ENCODE measurements at places on chromosomes 5 and 9.

DNA sequence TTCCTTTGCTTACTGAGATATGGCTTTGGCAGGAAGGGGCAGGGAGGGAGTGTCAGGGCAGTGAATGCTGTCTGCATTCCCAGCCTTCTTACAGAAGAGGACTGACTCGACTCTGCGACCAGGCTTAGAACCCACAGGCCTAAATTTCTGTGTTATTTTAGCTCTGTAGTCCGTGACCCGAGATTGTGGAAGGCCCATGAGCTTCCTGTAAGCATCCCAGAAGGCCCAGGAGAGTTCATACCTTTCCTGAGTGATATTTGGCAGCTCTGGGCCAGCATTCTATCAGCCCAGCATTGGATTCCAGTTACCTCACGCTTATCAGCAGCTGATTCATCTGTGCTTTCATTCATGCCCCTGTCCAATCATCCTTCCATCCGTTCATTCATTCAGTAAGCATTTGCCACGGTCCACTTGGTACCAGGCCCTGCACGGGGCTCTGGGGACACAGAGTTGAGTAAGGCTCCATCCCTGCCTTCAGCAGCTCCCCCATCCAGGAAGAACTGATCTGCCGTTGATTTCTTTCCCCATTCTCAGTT lies 28.2 kb upstream of the RPL26L1 start:
- no peak for DNase-seq

DNA sequence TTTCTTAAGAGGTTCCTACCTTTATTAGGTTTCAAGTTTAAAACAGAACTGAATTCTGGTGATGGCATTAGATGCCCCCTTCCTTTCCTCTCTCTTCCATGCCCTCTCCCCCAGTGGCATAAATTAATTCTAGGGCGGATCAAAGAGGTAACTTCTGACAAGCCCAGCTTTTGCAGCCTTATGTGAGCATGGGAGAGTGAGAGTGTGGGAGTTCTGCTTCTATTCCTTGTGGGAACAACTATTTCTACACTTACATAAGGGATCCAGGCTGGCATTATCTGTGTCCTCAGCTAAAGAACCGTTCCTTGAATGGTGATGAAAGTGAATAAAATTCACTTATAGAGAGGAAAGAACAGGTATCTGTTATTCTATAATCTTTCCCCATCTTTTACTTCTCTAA lies 437.6 kb downstream of the KIF4B start:
- no peak for DNase-seq

DNA sequence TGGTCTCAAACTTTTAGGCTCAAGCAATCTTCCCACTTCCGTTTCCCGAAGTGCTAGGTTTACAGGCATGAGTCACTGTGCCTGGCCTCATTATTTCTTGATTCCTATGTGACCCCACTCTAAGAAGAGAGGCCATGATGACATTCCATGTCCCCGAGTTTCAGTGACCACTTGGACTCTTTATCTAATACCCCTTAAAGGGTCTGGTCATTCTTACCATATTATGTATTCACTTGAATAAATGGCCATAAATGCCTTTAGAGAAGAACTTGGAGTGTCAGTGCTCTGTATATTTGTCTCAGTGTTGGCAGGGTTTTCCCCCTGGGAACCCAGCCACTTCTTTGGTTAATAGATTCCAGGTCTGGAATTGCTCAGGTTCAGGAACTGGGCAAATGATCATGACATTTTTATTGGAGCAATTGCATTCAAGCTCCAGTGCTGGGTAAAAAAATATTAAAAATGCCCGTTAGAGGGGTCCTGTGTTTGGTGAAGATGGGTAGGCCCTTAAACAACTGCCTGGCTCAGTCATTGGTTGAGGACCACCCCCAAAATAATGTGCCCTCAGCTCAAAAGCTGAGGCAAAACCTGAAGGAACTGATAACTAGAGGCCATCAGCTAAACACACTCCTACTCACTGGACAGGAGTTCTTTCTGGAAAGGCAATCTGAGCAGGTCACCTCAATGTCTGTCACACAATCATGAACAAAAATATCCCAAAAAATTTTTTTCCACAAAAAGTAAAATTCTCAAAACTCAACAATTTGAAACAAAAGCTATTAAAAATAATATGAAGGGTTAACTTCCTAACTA lies 186.6 kb upstream of the ZNF608 start:
- DNase-seq, result no peak

GRCh38 chr9:100489836-100490235 lies 16.9 kb downstream of the TMEFF1 start:
- no peak for DNase-seq

GRCh38 chr9:84945878-84946538 lies 276.5 kb downstream of the NTRK2 start:
- DNase-seq, result no peak

DNA sequence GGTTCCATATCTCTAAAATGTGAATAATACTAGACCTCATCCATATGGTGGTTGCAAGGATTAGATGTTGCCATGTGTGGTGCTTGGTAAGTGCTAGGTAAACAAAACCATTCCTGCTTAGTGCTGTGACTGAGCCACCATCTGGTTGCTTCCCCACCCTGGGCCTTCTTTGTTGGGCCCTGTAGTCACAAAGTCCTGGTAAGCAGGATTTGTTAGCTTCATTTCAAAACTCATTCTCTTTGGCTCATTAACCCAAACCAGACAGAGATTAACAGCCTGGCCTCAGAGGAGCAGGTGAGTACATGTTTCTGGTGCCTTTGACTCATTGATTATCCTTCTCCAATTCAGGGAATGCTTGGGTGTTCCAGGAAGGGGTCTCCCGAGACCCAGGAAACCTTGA lies 240.2 kb downstream of the ARHGAP26 start:
- DNase-seq, result no peak

- DNase-seq, result peak; percentile 53
These were observed 17.7 kb downstream of the CAVIN4 start for GRCh38 chr9:100595391-100596199.

DNA sequence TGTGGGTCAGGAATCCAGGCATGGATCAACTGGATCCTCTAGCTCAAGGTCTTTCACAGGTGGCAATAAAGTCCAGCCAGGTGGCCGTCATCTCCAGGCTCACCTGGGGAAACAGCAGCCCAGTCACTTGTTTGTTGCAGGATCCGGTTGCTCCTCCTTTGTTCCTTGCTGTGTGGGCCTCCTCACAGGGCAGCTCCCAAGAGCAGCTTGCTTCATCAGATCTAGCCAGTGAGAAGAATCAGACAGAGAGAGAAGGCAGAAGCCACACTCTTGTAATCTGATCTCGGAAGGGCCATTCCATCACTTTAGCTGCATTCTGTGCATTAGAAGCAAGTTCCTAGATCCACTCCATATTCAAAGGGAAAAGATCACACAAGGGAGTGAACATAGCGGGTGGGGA lies 3.2 kb upstream of the HSD17B3 start:
- DNase-seq, result no peak

DNA sequence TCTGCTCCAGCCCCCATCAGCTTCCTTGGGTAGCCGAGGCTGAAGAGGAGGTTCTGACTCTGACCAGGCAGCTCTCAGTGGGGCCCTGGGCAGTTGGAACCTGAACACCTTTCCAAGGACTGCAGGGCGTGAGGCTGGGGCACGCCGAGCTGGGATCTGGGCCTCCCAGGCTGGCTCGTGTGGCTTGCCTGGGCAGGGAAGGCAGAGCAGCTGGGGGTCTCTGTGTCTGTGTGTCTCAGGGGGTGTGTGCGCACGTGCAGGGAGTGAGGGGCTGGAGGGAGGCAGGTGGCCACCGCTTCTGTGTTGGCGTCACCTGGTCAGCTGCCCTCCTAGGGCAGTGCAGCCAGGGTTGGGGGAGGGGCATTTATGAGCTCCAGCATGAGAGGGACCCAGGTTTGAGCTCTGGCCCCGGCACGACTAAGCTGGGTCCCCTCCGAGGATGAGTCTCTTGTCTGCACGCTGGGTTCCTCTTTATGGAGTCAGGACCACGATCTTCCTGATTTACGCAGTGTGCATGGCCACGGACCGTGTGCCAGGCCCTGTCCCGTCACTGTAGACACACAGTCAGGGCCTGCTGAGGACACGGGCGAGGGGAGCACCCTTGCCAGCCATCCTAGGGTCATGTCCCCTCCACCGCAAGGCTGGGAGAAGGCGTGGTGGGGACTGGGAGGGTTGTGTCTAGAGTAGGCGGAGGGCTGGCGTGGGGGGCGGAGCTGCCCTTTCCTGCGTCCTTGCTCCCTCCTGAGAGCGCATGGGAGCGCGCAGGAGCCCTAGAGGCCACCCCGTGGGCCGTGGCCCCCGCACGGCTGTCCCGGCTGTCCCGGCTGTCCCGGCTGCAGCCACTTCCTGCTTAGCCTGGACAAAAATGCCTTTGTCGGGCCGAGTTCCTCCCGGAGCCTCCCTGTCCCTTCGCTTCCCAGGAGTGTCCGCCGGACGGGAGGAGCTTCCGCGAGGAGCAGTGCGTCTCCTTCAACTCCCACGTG lies 4.6 kb downstream of the ADAMTSL2 start:
- DNase-seq, result no peak

DNA sequence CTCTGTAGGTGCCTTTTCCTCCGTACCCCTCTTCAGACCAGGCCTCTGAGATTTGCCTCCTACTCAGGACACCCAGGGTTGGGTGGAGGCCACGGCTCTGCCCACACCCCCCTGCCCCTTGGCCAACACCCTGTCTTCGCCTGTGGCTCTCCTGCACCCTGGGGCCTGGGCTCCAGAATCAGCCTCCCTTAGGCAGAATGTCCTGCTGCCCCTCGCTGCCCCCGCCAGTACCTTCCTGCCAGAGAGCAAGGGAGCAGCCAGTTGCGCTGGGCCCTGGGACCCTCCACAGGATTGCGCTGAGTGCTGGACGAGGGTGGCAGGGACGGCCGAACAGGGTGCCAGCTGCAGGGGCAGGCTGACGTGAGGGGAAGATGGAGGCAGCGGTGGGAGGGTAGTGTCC lies 53.5 kb downstream of the COL5A1 start:
- DNase-seq, result no peak

DNA sequence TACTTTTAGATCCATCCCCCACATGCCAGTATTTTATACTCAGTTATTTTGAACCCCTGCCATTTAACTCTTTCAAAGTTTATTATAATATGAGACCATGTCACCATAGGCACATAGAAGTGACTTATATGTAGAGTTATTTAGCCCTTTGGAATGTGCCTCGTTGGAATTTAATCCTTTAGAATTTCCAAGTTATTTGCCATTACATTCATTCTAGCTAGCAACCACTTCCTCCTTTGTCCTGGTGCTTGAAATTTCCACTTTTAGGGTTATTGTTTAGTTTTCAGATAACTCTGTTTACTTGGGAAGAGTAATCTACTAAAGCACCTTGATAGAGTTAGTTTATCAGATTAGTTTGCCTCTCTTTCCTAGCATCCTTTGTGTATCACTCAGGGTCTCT lies 82.8 kb upstream of the TLE1 start:
- DNase-seq, result no peak

GRCh38 chr5:127757576-127757975 lies 54.4 kb downstream of the CCDC192 start:
- peak; percentile 31 for DNase-seq

- DNase-seq, result no peak
These were observed 20.8 kb downstream of the IFNB1 start for GRCh38 chr9:21056931-21057330.

- no peak for DNase-seq
These were observed 292.4 kb downstream of the MAST4 start for GRCh38 chr5:66888613-66889012.

- DNase-seq, result peak; percentile 92
These were observed at the start of gene TRIM52 for GRCh38 chr5:181260720-181261319. TSS of gene TRIM52 (minus strand) at chr5:181261143. CDS start at chr5:181260813, 330 bp downstream.

DNA sequence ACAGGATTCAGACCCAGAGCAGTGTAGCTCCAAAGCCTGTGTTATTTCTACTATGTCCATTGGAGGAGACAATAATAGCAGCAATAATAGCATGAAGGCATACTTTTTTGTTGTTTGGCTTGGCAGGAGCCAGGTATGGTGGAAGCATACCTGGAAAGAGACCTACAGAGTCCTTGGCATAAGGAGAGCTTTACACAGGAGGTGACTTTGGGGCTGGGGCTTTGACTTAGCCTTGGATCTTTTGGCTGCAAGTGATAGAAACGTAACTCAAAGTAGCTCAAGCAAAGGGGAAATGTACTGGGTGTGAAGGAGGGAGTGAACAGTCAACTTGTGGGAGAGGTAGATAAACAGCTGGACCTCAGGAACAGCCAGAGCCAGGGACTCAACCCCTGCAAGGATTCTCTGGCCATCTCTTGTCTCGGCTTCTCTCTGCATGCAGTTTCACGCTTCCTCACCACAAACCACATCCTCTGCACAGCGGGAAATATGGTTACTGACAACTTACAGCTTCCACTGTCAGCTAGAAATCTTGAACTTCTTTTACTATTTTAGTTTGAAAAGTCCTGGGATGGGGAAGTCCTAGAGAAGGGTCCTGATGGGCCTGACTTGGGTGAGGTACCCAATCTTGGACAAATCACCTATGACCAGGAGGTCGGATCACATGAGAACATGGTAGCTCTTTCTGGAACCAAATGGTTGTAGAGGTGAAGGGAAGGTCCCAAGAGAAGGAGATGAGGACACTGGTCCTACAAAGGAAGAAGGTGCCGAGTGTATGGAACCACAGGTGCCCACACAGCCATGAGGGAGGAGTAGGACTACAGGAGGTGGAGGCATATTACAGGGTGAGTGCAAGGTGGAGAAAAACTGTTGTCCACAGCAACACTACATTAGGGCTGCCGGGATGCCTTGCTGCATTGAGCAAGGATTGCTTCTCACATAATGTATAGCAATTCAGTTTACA lies 47.0 kb upstream of the TGFBR1 start:
- DNase-seq, result peak; percentile 54

- no peak for DNase-seq
These were observed 16.4 kb upstream of the MATR3 start for GRCh38 chr5:139277171-139277570.

GRCh38 chr5:106489004-106489403 lies 1181.7 kb downstream of the EFNA5 start:
- no peak for DNase-seq

DNA sequence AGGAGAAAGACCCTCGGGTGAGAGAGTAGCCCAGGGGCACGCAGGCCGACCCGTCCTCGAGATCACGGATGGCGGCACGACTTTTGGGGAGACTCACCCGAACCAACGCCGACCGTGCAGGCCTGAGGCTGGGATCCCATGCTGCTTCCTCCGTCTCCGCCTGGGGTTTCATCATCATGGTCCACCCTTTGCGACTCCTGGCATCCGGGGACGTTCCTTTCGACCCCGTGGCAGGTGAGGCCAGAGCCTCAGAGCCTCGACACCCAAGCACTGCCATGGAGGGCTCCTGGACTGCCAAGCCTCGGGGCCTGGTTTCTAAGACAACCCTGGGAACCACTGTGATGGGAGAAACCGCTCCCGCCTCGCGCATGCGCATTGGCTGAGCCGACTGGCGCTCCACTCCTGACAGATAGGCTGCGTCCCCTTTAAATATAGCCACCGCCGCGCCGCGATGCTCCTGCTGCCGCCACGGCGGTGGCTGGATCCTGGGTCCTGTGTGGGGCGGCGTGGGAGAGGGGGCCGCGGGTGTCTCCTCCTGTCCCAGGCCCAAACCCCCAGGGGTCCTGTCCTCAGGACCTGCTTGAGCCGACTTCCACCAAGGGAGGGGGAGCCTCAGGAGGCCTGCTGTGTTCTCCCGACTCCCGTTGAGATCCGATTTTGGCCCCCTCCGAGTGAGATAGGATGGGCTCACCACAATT lies 481.6 kb downstream of the SPATA31A7 start:
- DNase-seq, result peak; percentile 30

- DNase-seq, result no peak
These were observed 499.5 kb downstream of the ENC1 start for GRCh38 chr5:74141053-74141452.
